ENCODE measurements at places on chromosomes 7 and 10.

GRCh38 chr10:102935939-102936605 is 18.0 kb downstream of the CNNM2 start:
- no peak for DNase-seq

GRCh38 chr7:50798126-50798525 is 15.4 kb upstream of the GRB10 start:
- no peak for DNase-seq

- no peak for DNase-seq
These were observed 48.2 kb upstream of the CREB5 start for GRCh38 chr7:28364082-28364481.

DNA sequence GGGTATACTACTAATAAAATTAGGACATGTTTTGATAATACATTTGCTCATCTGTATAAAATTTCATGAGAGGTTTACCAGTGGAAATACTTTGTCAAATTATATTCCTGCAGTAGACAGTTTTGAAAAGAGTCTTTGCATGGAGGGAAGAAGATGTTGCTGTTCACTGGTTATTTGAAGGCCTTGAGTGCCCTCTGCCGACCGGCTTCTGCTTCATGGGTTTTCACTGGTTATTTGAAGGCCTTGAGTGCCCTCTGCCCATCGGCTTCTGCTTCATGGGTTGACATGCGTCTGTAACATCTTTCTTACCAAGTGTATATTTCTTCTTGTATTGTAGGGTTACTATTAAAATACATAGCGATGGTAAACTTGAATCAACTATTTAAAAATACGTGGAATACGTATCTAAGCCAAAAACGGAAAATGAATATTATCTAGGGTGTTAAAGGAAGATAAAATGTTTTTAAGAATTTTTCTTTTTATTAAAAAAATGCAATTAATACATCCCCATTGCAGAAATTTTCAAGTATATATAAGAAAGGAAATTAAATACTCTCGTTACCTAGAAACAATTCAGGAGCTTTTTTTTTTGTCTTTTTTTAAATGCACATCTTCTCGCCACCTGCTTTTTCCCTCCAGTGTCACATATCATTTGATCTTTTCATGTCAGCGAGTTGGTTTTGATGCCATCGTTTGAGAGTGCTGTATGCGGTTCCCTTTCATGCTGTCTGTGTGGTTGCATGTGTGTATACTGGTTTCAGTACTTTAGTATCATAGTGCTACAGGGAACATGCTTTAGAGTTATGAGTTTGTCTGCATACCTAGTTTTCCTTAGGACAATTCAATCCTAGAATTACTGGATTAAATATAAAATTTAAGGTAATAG is 73.4 kb downstream of the SHH start:
- no peak for DNase-seq

GRCh38 chr10:108064746-108065260 is 900.3 kb upstream of the SORCS1 start:
- DNase-seq = no peak

DNA sequence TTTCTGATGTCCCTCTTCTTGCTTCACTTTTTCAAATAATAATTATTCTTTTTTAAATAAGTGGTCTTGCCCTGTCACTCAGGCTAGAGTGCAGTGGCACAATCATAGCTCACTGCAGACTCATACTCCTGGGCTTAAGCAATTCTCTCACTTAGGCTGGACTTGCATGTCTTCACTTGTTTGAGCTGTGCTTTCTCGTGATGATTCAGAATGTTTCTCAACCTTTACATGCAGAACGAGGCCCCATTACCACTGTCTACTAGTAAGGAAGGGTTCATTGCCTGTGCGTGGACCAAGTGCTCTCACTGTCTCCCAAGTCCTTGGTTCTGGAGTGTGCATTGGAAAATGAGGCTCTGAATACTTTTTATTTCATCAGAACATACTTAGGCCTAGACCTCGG is 468.6 kb upstream of the COBL start:
- no peak for DNase-seq

- no peak for DNase-seq
These were observed 12.8 kb upstream of the CARD11 start for GRCh38 chr7:3056234-3057065.

- no peak for DNase-seq
These were observed 97.0 kb upstream of the FERD3L start for GRCh38 chr7:19242246-19242645.

DNA sequence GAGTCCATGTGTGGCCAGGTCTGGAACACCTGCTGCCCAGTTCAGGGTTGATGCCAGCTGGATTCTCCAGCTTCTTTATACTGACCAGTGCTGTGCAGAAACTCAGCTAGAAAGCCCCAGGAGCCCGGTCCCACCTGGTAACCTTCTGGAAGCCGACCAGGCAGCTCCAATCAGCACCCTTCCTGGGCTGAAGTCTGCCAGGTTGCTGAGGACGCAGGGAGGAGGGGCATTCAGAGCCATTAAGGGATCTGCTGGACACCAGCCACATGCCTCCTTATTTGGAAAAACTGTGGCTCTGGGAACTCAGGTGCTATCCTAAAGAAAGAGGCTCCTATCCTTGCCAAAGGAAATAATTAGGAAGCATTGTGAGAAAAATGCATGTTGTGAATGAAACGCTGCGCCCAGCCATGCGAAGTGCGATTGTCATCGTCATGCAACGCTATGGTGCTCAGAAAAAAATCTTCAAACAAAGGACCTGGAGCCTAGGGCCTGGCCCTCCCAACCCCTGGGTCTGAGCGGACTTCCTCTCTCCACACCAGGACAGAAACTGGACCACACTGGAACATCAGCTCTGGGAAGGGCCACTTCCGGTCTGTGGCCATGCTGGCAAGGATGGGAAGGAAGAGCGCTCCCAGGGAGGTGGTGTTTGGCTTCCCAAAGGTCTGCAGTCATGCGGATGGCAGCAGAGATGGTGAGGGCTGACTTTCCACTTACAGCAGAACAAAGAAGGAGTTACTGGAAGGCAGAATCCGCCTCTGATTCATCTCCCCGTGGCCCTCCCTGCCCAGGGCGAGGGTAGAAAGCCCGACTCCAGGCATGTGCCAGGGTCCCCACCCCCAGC is 90.1 kb downstream of the FAM53B start:
- DNase-seq = no peak

- no peak for DNase-seq
These were observed 28.6 kb downstream of the TNS3 start for GRCh38 chr7:47553309-47553708.

DNA sequence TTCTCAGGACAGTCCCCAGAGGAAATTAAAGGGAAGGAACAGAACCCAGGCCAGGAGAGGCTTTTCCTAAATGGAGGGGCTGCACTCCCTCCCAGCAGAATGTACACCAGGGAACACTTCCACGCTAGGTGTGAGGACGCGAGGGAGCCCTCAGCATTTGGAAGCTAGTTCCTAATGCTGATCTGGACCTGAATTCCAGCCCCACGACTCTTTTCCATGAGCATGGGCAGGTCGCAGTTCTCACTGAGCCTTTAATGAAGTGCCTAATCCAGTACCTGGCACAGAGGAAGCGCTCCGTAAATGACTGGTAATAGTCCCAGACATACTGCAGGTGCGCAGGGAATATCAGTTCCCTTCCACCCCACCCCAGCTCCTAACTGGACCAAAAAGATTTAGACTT is 1.1 kb downstream of the ALOX5 start:
- DNase-seq = no peak

- no peak for DNase-seq
These were observed 25.2 kb upstream of the SRPK2 start for GRCh38 chr7:105413887-105414437.

GRCh38 chr10:76149602-76150138 is 718.2 kb downstream of the LRMDA start:
- no peak for DNase-seq

GRCh38 chr7:44101303-44101965 is 2.7 kb upstream of the AEBP1 start:
- DNase-seq = no peak

GRCh38 chr10:99917963-99918825 is 91.6 kb downstream of the DNMBP start:
- DNase-seq = no peak

DNA sequence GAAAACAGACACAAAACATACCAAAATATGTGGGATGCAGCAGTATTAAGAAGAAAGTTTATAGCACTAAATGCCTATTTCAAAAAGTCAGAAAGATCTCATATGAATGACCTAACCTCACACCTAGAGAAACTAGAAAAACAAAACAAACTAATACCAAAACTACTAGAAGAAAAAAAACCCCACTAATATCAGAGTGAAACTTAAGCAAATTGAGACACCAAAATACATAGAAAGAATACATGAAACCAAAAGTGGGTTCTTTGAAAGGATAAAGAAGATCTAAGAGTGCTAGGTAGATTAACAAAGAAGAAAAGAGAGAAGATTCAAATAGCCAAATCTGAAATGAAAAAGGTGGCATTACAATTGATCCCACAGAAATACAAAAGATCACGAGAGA is 494.1 kb downstream of the SH2D4B start:
- no peak for DNase-seq

DNA sequence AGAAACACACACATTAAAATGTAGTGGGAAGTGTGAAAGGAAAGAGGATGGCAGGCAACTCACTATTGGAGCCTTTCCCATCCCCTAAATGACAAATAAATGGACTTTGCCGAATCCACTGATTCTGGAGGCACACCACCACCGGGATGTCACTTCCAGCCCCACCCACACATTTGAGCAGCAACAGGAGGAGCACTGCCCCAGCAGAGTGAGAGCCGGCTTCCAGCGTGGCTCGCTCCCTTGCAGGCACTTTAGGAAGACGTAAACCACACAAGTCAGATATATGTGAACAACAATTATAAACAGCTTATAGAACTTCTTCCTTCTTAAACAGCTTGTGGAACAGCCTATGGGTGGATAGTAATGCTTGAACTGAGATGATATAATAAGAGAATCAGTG is 191.0 kb downstream of the DGKI start:
- DNase-seq = no peak

DNA sequence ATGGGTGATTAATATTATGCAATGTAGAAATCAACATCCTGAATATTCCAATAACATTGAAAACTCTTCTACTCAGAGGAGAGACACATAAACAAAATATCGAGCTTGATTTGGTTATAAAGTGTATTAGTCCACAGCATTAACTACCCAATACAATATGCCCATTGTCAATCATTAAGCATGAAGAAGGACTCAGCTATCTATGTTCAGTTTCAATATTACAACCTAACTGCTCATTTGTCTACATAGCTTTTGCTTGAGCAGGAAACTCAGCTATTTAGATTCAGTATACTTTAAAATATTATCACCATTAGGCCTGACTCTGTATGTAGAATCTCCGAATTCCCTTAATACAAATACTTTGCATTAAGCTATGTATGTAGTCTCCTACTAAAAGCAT is 262.6 kb downstream of the SEMA3A start:
- no peak for DNase-seq
